ENCODE measurements at places on chromosomes 2 and 18.
A peak's percentile ranks its signal among the peaks of the same experiment; 100 is the strongest.

GRCh38 chr2:229714080-229714735 lies at the start of gene DNER:
TSS of gene DNER (minus strand) at chr2:229714555. CDS start at chr2:229714423, 132 bp downstream.
- peak; percentile 20 for DNase-seq

DNA sequence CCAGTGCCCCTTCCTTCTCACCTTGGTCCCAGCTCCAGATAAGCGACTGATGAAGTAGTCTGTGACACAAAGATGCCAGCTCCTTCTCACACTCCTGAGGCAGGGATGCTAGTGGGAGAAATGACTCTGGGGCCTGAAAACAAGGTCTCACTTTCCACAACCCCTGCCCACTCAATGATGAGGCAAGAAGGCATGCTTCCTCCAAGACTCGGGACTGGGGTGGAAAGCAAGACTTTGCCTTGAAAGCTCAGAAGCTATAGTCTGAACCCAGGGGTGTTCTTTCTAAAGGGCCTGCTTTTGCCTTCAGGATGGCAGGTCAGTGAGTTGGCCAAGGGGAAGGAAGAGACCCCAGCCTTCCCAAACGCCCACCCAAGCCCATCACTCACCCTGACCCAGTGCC lies 1.4 kb downstream of the CCDC142 start:
- DNase-seq = no peak

GRCh38 chr2:176075481-176075880 lies 8.3 kb downstream of the EVX2 start:
- no peak for DNase-seq

GRCh38 chr18:67513280-67513679 lies 3.2 kb downstream of the DSEL start:
- no peak for DNase-seq

- no peak for DNase-seq
Observed at GRCh38 chr2:105538840-105539239, 140.0 kb upstream of the FHL2 start.

- no peak for DNase-seq
Observed at GRCh38 chr18:48902023-48902855, 48.5 kb downstream of the SMAD7 start.

DNA sequence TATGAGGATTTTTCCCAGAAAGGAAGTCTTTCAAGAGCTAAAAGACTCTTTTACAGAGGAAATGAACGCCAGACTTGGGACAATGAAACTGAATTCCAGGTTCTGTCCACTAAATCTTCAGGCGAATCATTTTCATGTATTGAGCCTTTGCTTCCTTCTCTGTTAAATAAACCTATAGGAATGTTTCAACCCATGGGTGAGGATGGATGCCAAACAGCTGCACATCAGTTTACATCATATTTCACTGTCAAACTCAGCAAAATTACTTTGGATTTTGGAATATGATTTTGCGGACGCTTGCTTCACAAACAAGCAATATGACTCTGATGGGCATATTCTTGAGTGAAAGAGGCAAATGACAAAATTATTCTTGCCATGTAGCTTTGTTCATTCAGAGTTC lies 256.1 kb upstream of the ZNF521 start:
- no peak for DNase-seq

GRCh38 chr2:28557389-28558131 lies 61.7 kb downstream of the PLB1 start:
- no peak for DNase-seq

DNA sequence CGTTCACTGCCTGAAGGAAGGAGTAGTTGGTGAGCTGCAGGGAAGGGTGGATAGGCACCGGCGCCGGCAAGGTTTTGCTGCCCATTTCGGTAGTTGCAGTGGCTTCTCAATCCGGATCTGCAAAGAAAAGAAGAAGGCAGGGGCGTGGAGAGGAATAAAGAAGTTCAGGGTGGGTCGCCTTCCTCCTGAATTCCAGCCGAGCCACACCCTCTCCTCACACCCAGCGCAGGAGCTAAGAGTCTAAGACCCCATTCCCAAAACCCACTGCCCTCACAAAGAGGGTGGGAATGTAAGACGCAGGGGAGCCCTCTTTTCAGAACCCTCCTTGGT lies 4.7 kb downstream of the OSR1 start:
- no peak for DNase-seq

- DNase-seq = no peak
Observed at GRCh38 chr2:86592547-86593230, 29.4 kb upstream of the CHMP3 start.

GRCh38 chr2:28761420-28761819 lies 9.8 kb downstream of the PPP1CB start:
- DNase-seq = no peak

GRCh38 chr18:13235421-13235831 lies 16.9 kb downstream of the LDLRAD4 start:
- DNase-seq = no peak

All from stimulated activated CD4-positive, alpha-beta T cell treated with anti-CD3 and anti-CD28 coated beads, Interleukin-12 subunit alpha, Interleukin-12 subunit beta, amount 100 ng/mL, for 48 hours (primary cell).